Ovary (tissue), 10 donors: ENCODE measurements at places on chromosomes 7 and 10. TPM values are rescaled to one million over a fixed set of nuclear protein-coding genes. Genes with fewer than 3 reads are reported as not detected.
A peak's percentile ranks its signal among the peaks of the same experiment; 100 is the strongest.

GRCh38 chr10:3958472-3958996, 173.5 kb upstream of the KLF6 start:
- DNase-seq: no peak

GRCh38 chr10:3875842-3876235, 90.8 kb upstream of the KLF6 start:
- no peak for DNase-seq

- no peak for DNase-seq
Measured at GRCh38 chr10:22825841-22826240, 102.0 kb upstream of the ARMC3 start.

DNA sequence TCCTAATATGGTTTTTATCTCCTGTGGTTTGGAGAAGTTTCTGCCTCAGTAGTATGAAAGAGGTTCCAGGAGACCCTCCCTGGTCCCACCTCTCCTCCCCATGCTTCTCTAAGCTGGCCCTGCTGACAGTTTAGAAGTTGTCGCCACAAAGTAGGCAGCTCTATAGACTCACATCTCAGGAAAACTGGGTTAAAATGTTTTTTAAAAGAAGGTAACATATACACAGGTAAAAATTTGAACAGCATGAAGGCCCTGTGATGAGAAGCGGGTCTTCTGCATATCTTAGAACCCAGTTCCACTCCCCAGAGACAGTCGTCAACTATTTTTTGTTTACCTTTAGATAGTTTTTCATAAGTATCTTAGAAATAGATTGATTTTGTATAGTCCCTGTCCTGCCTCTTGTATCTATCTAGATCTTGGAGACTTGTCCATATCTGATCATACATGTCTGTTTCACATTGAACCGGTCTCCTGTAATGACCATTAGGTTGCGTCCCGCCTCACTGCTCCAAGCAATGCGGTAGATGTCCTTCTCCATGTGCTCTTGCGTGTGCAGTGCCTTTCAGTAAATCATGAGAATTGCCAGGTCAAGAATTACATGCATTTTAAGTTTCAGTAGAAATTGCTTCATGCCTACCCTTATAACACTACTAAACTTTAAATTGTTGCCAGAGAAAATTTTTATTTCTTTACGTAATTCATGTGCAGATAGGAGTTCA, 2.2 kb downstream of the DUSP5 start:
- no peak for DNase-seq

- no peak for DNase-seq
Measured at GRCh38 chr10:108904163-108904838, 1019.0 kb downstream of the XPNPEP1 start.

DNA sequence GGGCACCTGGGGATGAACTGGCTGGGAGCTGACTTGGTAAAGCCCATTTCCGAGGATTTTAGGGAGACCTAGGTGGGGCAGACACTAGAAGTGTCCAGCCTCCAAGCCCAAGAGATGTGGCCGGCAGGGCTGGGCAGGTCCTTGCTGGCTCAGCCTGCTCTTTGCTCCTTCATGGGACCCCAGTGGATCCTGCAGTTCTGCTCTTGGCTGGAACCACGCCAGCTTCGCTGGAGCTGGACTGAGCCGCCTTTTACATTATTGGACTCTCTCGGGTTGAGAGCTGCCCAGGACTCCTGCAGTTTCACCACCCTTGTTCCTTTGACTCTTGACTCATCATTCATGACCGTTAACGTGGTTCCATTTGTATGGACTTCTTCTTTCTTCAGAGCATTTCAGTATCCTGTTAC, 5.7 kb downstream of the PPIF start:
- DNase-seq: no peak

DNA sequence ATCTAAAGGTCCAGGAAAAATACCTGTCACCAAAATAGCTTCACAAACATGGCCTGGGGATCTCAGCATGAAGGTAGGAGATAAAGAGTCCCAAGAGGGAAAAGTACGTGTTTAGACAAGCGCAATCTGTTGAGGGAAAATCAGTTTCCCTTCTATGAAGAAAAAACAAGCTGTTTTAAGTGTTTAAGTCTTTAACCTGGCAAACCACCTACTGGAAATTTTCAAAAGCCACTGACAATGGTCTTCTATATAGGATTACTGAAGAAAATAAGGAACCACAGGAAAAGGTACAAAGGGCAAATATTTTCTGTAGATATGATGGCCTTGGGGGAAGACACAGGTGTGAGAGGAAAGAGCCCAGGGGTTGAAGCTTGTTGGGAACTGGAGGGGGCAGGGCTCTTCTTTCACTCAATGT, 21.2 kb downstream of the ALDH18A1 start:
- no peak for DNase-seq

- no peak for DNase-seq
Measured at GRCh38 chr7:64733550-64734240, 60.5 kb upstream of the ZNF138 start.

- no peak for DNase-seq
Measured at GRCh38 chr10:49338604-49339003, 39.6 kb downstream of the C10orf71 start.

GRCh38 chr7:100914208-100914878, 18.7 kb upstream of the ACHE start:
- DNase-seq: no peak

- DNase-seq: no peak
Measured at GRCh38 chr7:98474558-98474957, 73.7 kb upstream of the BAIAP2L1 start.

DNA sequence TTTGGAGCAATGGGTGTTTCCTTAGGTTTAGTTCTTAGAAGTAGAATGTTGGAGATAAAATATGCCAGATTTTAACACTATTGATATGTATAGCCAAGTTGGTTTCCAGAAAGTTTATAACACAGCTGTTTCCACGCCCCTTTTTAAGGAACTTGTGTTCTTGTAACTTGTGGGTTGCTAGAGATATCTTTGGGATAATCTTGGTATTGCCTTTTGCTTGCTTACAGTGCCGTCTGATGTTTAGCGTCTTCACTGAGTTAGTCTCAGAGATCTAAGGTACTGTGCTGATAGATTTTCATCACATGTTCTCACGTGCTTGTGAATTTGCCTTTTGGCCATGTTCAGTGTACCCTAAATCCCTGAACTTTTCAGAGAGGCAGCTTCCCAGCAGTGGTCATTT, 12.4 kb downstream of the TMEM248 start:
- DNase-seq: no peak

DNA sequence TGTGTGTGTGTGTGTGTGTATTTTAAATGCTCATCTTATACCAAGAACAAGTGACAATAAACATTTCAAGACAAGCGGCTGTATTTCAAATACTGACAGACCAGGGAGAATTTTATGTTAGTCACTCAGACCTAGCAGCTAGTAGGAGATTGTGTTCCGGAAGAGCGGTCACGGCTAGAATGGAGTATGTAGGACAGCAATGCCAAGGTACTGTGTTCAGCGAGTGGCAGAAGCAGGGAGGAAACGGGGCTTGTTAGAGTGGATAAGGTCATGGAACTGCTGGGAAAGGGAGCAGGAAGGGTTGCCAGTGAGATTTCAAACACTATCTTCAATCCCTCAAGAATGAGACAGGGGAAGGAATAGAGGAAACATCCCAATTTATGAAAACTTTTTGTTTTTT, 260.5 kb upstream of the PITRM1 start:
- DNase-seq: no peak

GRCh38 chr10:114173921-114174694, at the start of gene CCDC186:
Gene CCDC186, minus strand, starts transcription at chr10:114174203. Its CDS starts 10,935 bp downstream, at chr10:114163268.
- DNase-seq: peak; percentile 94

DNA sequence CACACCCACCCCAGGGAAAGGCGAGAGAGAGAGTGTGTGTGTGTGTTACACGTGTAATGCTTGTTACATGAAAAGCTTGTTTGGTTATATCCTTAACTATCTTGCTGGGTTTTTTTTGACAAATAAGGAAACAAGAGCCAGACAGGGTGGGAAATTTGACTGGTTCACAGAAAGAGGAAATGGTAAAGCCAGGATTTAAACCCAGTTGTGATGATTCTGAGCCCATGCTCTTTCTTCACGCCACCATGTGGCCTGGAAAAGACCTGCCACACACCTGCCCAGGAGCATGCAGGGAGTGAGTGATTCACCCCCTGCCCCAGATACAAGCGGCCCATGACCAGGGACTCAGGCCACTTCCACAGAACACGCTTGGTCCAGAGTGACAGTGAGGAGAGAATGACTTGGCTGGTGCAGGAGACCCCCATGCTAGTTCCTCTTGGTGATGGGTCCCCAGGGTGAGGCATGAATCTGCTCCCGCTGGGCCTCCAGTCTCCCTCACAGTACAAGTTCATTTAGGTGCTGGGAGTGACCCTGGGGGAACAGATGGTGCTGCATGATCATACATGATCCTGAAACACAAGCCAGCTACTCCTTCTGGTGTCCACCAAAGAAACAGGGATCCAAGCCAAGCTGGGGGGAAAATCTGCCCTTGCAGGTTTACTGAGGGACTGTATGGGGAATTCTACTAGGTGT, 21.0 kb upstream of the EIF5AL1 start:
- DNase-seq: no peak

DNA sequence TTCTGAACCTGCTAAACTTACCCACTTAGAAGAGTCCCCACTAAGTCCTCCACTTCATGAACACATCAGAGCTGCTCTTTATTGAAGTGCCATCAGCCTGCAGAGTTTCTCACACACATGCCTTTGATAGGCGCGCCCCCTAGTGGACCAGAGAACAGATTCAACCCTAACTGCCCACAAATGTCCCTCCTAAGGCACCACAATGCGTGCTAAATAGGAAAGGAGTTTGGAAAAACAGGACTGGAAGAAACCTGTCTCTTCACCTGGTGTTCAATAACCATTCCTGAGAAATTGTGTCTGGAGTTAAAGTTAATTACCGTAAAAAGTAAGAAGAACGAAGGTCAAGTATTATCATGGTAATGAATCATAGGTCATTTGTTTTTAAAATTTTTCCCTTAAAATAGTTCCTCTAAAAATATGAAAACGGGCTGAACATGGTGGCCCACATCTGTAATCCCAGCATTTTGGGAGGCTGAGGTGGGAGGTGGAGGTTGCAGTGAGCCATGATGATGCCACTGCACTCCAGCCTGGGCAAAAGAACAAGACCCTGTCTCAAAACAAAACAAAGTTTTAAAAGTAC, 249.7 kb downstream of the ELMO1 start:
- peak; percentile 72 for DNase-seq

DNA sequence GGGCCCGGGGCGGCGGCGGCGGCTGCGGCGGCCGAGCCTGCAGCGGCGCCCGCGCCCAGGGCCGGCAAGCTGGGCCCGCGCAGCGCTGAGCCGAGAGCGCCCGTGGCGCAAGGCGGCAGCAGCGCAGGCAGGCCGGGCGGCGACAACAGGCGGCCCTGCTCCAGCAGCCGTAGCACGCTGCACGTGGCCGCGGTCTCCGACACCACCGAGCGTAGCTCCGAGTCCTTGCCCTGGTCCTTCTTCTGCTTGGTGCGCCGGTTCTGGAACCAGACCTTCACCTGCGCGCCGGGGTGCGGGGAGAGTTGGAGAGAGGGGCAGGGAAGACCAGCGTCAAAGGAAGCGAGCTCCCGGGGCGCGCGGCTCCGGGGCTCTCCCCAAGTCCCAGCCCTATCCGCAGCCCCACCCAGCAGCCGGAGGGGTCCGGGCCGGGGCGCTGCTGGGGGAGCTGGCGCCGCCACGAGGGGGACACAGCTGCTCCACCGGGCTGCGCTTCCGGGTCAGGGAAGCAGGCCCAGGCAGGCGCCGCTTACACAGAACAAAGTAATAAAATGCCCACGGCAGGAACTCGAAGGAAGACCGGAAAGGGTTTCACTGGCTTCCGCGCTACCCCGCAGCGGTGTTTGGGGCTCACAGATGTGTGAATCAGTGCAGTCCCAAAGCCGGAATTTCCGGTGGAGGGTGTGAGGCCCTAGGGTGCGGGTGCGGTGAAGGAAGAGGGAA, 3.6 kb downstream of the VAX1 start:
- no peak for DNase-seq

DNA sequence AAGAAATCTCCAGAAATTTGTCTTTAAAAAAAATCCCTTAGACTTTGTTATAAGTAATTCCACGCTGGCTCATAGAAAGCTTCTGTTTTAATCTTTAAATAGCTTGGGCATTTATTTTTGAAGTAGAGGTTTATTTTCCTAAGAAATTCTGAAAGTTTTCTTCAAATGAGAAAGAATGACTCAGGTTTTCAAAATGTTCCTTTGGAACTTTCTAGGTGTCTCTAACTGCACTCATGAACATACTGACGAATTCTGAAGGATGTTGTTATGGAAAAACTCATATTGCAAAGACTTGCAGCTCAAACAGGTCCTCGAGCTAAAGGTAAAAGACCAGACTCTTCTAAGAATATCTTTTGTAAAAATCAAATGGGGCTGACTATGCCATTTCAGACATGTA, 10.7 kb downstream of the DGKI start:
- no peak for DNase-seq

- no peak for DNase-seq
Measured at GRCh38 chr7:19815546-19815945, 42.1 kb upstream of the TMEM196 start.

- no peak for DNase-seq
Measured at GRCh38 chr10:95388109-95388471, 97.3 kb upstream of the PDLIM1 start.

CXCL12 gene
- total RNA-seq: 160 TPM

AGMO gene
- total RNA-seq: 0.42 TPM

EPO gene
- total RNA-seq: not detected

RPA3 gene
- 17.8 TPM for total RNA-seq

MYH16 gene
- not detected for total RNA-seq

C10orf105 gene
- total RNA-seq: 0.18 TPM

AMPH gene
- 0.42 TPM for total RNA-seq
